CMK (cell line): ENCODE measurements at places on chromosomes 16 and 17.

DNA sequence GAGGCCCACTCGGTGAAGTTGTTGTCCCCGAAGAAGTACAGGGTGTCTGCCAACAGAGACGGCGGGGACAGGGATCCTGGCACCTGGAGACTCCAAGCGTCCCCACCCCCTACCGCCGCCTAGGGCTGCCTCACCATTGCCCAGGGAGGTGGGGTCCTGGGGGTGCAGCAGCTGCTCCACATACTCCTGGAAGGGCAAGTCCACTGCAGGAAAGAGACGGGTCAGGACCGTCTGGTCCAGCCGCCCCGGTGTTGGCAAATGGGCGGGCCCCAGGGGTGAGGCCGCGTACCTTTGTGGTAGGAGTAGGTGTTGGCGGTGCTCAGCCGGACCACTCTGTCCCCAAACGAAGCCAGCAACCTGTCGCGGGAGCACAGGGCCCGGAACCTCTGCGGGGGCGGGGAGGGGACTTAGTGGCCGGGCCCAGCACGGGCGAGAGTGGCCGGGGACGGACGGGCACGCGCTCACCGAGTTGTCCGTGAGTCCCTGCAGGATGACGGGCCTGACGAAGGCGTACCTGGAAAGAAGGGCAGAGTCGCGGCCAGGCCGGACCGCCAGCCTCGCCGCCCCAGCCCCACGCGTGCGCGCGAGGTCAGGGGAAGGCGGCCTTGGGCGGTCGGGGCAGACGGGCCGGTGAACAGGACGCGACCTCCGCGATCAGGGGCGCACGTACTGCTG lies 601 bp downstream of the JMJD8 start:
- DNase-seq: no peak

- peak; percentile 92 for DNase-seq
Observed at GRCh38 chr16:1308977-1309885, at the start of gene UBE2I. TSS of gene UBE2I (plus strand) at chr16:1309636. CDS start at chr16:1314031, 4,395 bp downstream.

GRCh38 chr16:22882981-22883380 lies 69.0 kb downstream of the HS3ST2 start:
- no peak for DNase-seq

GRCh38 chr16:11400076-11400475 lies 54.8 kb downstream of the RMI2 start:
- DNase-seq: no peak

GRCh38 chr17:38663125-38663751 lies 11.5 kb downstream of the EPOP start:
- DNase-seq: peak; percentile 34

DNA sequence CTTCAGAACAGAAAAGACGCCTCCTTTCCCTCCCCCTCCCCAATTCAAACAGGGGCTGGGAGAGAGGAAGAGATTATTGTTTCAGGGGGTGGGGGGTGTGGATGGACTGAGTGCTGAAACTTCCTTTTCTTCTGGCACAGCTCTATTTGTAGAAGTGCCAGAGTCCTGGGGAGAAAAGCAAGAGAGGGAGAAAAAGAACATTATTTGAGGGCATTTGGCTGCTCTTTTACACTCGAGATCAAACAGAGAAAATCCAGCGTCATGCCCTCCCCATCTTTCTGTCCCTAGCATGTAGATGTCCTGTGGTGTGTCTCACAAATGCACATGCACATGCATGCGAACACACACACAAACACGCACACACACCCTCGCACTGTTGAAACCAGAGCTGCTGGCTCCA lies 13.0 kb downstream of the ARL4D start:
- no peak for DNase-seq

GRCh38 chr16:49556249-49556605 lies 182.6 kb downstream of the C16orf78 start:
- no peak for DNase-seq

GRCh38 chr17:27545562-27546229 lies 85.3 kb upstream of the LGALS9 start:
- DNase-seq: no peak
